ENCODE measurements at places on chromosomes 6 and 20.

- DNase-seq: no peak
These were observed 1.7 kb downstream of the LOC128125822 start for GRCh38 chr6:63573899-63574553.

DNA sequence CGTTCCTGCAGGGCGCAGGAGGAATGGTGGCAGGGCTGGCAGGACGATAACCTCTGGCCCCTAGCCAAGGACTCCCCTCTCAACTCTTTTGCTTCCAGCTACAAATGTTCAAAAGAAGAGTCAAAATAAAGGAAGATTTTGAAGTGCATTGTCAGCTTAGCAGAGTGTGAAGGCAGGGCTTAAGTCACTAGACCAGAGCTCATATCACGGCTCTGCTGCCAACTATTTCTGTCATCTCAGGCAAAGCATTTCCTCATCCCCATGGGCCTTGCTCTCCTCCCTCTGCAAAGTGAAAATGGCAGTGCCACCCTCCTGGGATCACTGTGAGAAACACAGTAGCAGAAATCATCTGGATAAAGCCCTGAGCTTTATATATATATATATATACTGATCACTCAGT lies 36.7 kb downstream of the CFAP61 start:
- no peak for DNase-seq

GRCh38 chr20:12941025-12941424 lies 67.7 kb upstream of the SPTLC3 start:
- DNase-seq: no peak

DNA sequence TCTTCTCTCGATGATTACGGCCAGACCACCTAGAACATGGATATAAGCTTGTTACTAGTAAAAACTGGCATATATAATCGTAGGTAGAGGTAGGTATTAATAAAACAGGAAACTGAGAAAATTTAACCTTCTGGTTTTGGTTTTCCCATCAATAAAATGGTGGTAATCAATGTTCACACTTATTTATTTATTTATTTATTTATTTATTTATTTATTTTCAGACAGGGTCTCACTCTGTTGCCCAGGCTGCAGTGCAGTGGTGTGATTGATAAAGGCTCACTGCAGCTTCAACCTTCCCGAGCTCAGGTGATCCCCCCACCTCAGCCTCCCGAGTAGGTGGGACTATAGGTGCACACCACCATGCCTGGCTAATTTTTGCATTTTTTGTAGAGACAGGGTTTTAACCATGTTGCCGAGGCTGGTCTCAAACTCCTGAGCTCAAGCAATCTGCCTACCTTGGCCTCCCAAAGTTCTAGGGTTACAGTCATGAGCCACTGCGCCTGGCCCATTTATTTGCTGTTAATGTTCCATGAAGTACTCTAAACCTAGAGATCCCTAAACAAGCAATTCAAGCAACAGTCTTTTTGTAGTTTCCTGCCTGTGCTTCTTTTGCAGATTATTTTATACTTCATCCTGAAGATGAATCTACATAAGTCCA lies 11.5 kb downstream of the TOMM6 start:
- no peak for DNase-seq

GRCh38 chr6:159844737-159845645 lies 44.9 kb downstream of the PNLDC1 start:
- DNase-seq: no peak

GRCh38 chr20:45835825-45836224 lies 2.2 kb downstream of the SNX21 start:
- DNase-seq: peak; percentile 73

GRCh38 chr6:16404456-16404855 lies 166.1 kb downstream of the GMPR start:
- no peak for DNase-seq
